ENCODE measurements at places on chromosomes 3 and 15. TPM values are rescaled to one million over a fixed set of nuclear protein-coding genes. Genes with fewer than 3 reads are reported as not detected.

The PRSS50 gene
- total RNA-seq: not detected

The EPHA3 gene
- not detected for total RNA-seq

The ELP6 gene
- total RNA-seq: 33.5 TPM

The NOX5 gene
- total RNA-seq: 1.4 TPM

GRCh38 chr3:121970047-121970446 is 52.0 kb downstream of the ILDR1 start:
- no peaks in the 10 kb centered on the region for H3K27me3 ChIP-seq
- H3K27ac ChIP-seq: peak overlapping the region; percentile 24
- DNase-seq: no peak
- H3K4me3 ChIP-seq: no peak overlapping the region
- peaks cover 15% of the 10 kb centered on the region for H3K4me1 ChIP-seq
- H3K36me3 ChIP-seq: no peaks in the 10 kb centered on the region

- H3K27me3 ChIP-seq: peaks cover 21% of the 10 kb centered on the region
- no peaks in the 10 kb centered on the region for H3K4me1 ChIP-seq
- H3K4me3 ChIP-seq: no peak overlapping the region
- H3K27ac ChIP-seq: no peak overlapping the region
- no peaks in the 10 kb centered on the region for H3K36me3 ChIP-seq
Measured at GRCh38 chr3:123385981-123386380, 62.9 kb downstream of the ADCY5 start.

DNA sequence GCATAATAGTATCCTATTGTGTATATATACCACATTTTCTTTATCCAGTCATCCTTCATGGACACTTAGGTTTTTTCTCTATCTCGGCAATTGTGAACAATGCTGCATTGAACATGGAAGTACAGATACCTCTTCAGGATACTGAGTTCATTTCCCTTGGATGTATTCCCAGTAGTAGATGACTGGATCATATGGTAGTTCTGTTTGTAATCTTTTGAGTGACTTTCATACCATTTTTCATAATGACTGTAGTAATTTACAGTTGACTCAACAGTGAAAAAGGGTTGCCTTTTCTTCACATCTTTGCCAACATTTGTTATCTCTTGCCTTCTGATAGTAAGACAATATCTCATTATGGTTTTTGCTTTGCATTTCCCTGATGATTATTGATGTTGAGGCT is 21.8 kb downstream of the MYH15 start:
- no peaks in the 10 kb centered on the region for H3K36me3 ChIP-seq
- DNase-seq: no peak
- H3K27me3 ChIP-seq: no peaks in the 10 kb centered on the region
- H3K4me3 ChIP-seq: no peak overlapping the region

DNA sequence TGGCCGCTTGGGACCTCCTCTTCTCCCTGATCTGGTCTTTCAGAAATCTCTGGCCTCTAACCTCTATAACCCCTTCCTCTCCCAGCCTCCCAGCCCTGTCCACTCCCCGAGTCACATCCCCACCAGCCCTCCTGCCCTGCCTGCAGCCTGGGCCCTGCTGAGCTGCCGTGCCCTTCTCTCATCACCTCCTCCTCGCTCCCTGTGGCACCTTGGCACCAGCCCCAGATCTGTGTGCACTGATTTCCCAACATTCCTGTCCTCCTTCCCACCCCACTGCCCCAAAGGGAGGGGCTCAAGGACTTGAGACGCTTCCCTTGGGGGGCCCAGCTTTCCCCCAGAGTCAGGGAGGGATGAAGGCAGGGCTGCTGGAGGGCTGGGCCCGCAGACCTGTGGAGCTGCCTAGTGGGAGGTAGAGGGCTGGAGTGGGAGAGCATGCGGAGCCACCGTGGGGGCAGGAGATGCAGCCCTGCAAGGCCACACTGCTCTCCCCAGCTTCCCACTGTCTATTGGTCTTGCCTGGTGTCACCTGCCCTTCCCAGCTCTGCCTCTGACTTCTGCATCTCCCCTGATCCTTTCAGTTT is 42.7 kb downstream of the EXOG start:
- no peaks in the 10 kb centered on the region for H3K36me3 ChIP-seq
- no peak for DNase-seq
- H3K4me1 ChIP-seq: no peaks in the 10 kb centered on the region
- no peak overlapping the region for H3K27ac ChIP-seq

GRCh38 chr15:49154799-49155109 is 645 bp downstream of the COPS2 start:
- peak overlapping the region; percentile 94 for H3K27ac ChIP-seq
- H3K27me3 ChIP-seq: no peaks in the 10 kb centered on the region
- peaks cover 19% of the 10 kb centered on the region for H3K36me3 ChIP-seq
- peak overlapping the region; percentile 98 for H3K4me3 ChIP-seq
- DNase-seq: no peak

DNA sequence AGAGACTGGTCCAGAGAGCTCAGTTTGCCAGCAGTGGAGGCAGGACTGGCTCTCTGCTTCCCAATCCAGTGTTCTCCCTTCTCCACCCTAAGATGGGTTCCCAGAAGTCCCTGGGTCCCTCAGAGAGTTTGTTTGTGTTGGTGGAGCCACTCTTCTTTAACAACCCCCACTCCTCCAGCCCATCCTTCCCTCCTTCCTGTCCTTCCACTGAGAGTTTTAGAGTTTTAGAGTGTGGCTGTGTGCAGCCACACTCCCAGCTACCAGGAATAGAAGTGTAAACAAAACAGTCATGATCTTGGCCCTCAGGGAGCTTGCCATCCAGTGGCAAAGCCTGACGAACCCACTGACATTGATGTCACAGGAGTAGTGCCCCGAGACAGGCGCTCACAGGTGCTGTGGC is 12.5 kb upstream of the FBLN2 start:
- no peaks in the 10 kb centered on the region for H3K27me3 ChIP-seq
- no peak for DNase-seq
- H3K27ac ChIP-seq: peak overlapping the region; percentile 71
- no peaks in the 10 kb centered on the region for H3K36me3 ChIP-seq
